LoVo (cell line): ENCODE measurements at places on chromosomes 11 and 22.

- DNase-seq: no peak
Observed at GRCh38 chr11:33109294-33109895, 51.9 kb downstream of the CSTF3 start.

DNA sequence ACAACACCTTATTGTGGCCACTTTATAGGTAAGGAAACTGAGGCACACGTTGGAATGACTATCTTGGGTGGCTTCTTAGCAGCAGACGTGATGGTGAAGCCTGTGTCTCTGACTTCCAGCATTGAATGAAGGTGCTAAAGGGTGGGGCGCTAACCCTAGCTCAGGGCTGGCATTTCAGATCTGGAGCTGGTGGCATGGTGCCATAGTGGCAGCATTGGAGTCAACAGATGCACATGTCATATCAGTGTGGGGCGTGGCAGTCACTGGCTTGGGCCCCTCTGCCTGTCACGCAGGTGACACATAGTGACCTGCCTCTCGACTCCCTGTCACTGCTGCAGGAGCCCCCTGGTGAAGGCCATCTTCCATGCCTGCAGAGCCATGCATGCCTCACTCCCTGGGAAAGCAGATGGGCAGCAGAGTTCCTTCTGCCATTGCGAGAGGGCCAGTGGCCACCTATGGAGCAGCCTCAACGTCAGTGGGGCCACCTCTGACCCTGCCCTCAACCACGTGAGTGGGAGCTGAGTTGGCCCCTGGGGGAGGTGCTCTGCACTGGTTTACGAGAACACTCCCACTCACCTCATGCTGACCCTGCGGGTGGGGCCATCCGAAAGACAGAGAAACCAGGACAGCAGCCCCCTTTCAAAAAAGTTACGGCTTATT, 14.8 kb downstream of the SHISA8 start:
- no peak for DNase-seq

DNA sequence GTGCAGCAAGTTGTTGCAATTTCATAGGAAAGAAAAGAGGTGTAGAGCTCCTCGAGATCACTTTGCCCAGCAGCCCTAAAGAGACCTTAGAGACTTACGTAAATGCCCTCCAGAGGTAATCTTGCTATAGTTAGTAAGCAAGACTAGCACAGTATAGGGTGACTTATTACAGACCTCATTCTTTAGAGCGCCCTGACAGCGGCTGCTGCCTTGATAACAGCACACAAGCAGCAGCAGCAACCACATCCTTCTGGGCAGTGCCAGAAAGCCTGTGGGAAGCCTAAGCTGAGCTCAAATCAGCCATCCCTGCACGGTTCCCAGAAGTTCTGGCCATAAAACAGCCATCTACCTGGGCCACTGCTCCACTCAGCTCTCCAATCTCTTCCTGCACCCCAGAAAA, 22.6 kb upstream of the OR56B1 start:
- DNase-seq: no peak

DNA sequence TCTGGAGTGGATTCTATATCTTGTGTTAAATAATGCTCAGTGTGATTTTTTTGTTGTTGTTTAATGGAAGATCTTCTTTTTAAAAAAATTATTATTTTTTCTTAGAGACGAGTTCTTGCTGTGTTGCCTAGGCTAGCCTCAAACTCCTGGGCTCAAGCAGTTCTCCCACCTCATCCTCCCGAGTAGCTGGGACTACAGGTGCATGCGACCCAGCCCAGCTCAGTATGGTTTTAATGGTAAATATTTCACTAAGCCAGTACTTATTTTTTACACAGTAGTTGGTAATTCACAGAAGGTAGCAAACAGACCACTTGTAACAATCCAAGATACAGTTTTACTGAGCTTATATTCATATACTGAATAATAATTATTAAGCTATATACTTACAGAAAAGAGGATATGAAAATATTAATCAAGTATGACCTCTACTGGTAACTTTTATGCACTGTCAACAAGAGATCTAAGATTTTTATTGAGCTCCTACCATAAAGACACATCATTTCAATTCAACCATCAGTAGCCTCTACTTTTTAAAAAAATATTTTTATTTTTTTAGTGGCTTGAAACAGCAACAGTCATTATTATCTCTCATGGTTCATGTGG, 6.1 kb upstream of the CD59 start:
- peak; percentile 36 for DNase-seq

- DNase-seq: no peak
Observed at GRCh38 chr11:115425816-115426215, 78.4 kb downstream of the CADM1 start.

DNA sequence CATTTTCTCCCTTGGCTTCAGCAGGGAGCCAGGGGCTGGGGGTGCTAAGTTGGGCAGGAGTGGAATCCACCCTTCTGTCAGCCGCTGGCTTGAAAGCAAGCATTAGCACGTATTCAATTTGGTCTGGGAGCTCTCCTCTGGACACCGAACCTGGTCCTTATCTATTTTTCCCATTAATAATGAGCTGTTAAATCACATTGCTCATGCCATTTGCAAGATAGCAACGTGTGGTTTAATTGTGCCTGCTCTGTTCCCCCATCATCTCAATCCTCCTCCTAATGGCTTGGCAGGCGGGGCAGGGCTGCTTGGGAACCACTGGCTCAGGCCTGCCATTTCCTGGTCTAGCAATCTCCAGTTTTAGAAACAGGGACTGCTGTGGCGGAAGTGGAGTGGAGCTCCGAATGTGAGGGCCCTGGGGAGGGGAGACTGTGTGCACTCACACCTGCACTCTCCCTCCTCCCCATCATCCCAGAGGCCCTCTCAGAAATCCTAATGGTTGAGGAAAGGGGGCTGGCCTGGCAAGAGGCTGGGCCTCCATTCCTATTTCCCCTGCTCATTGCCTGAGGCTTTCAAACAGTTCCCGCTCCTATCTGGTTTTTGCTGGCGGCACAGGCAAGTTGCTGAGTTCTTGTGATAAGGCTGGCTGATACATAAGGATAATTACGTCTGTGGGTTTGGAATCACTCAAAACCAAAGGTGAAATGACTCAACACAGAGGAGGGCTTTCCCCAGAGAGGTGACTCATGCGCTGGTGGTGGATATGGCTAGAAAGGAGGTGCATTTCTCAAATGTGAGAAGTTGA, 201.2 kb upstream of the E2F8 start:
- peak; percentile 66 for DNase-seq

- no peak for DNase-seq
Observed at GRCh38 chr11:127017482-127017881, 16.9 kb upstream of the KIRREL3 start.

GRCh38 chr11:72606748-72607468, 67.3 kb downstream of the PDE2A start:
- DNase-seq: no peak

DNA sequence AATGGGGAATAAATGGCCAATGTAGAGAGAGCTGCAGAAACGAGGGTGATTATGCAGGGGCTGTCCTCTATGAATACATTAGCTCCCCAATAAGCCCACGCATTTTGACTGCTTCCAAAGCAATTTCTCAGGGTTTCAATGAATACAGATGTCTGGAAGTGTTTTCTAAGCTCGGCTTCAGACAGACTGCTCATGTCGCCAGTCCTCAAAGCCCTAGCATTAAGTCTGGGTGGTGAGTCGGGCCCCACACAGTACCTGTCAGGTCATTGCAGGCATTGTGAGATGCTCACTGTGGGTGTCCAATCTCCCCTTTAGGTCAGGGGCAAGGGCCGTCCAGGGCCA, 17.9 kb upstream of the CSNK2A3 start:
- no peak for DNase-seq

- DNase-seq: no peak
Observed at GRCh38 chr11:94017446-94017845, 3.7 kb upstream of the HEPHL1 start.

DNA sequence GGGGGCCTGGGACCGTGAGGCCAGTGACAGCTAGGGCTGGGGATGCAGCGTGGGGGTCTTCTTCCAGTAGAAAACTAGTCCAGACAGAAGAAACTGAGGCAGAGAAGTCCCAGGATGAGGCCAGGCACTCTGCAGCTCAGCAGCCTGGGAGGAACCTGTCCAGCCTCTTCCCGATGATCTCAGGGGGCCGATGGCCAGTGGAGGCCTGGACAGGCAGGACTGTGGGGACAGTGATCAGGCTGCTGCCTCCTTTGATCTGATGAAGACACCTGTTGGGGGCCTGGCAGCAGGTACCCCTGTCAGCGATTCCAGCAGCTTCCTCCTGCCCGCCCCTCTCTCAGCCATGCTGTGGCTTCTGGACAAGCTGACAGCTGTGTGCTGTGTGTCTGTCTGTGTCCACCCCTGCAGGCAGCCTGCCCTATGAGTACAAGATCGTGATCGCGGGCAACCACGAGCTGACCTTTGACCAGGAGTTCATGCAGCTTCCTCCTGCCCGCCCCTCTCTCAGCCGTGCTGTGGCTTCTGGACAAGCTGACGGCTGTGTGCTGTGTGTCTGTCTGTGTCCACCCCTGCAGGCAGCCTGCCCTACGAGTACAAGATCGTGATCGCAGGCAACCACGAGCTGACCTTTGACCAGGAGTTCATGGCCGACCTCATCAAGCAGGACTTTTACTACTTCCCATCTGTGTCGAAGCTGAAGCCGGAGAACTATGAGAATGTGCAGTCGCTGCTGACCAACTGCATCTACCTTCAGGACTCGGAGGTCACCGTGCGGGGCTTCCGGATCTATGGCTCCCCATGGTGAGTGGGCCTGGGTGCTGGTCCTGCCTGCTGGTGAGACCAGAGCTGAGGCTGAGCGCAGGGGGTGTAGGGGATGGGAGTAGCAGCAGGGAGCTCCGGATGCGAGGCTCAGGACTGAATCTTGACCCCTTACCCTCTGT, 62.6 kb downstream of the MPPED1 start:
- DNase-seq: no peak

- DNase-seq: peak; percentile 69
Observed at GRCh38 chr11:62542750-62543567, 3.6 kb downstream of the AHNAK start.

GRCh38 chr11:64553554-64554201, 37.3 kb upstream of the SLC22A12 start:
- DNase-seq: peak; percentile 28

DNA sequence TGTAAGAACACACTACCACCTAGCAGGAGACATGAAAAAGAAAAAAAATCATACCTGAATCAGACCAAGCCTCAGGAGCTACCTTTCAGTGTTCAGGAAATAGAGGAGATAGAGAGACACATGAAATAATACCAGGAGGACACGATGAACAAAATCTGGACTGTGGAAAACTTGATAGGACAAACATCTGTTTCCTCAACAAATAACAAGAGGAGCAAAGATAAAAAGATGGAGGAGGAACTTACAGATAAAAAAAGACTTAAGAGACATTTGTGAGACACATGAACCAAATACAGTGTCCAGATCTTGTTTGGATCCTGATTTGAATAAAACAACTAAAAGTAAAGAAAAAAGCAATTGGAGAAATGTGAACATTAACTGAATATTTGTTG, 12.4 kb upstream of the KCNE3 start:
- no peak for DNase-seq

GRCh38 chr22:22406445-22407027, 102.0 kb downstream of the ZNF280B start:
- no peak for DNase-seq

- DNase-seq: no peak
Observed at GRCh38 chr11:47403135-47403534, 5.3 kb upstream of the SLC39A13 start.

DNA sequence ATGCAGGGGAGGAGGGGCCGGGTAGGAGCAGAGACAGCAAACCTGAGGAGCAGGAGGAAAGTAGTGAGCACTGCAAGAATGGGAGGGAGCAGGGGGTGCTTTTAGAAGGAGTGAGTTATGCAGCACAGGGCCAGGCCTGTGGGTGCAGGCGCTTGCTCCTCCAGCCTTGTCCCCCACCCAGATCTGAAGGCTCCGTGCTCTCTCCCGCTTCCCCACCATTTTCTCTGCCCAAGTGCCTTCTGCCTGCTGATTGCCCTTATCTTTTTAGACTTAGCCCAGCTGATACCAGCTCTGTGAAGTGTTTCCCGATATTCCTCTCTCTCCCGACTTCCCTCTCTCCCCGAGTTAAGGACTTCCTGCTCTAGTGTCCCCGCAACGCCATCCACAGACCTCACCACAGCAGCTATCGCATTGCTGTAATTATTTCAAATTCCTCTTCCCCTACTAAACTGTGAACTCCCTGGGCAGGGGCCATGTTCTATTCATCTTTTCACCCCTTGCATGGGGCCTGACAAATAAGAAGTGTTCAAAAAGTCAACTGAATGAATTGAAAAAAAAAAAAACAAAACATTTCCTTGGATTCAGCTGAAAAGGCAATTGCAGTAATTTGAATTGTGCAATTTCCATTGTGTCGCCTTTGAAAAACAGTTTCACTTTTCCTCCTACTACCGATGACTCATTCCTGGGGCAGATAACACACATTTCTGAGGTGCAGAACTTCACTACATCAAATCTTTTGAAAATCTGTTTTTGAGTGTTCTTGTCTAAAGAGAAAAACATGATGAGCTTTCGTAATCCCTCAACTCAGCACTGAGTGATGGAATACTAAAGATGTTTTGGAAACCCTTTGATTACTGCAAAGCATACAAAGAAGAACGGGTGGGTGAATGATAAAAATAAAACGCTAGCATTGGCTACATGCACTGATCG, 69.7 kb upstream of the BMAL1 start:
- DNase-seq: peak; percentile 52

DNA sequence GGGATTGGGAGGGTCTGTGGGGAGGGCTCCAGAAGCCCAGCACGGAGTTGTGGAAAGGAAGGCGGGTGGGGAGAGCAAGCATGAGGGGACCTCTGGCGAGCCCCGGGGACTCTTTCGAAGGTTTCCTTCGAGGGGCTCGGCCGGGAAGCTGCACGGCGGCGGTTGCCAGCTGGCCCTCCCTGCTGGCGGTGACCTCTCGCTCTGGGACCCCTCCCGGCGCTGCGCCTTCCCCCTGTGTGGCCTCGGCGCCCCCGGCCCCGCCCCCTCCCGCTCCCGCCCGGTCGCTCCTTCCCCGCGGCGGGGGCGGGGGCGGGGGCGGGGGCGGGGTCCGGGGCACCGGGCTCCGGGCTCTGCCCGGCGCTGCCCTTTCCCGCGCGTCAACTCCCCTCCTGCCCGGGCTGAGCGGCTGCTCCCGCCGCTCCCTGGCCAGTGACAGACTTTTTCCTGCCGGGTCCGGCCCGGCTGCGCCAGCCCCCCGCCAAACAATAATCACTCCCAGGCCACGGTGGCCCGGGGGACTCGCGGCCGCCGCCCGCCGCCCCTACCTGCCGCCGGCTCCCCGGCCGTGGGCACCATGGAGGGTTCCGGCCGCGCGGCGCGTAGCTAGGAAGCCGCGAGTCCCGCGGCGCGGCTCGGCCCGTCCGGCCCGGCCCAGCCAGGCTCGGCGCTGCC, 941 bp downstream of the CLCF1 start:
- DNase-seq: no peak
